ENCODE measurements at places on chromosomes 5 and 9.

- DNase-seq = no peak
Observed at GRCh38 chr5:82982846-82983245, 94.3 kb downstream of the TMEM167A start.

DNA sequence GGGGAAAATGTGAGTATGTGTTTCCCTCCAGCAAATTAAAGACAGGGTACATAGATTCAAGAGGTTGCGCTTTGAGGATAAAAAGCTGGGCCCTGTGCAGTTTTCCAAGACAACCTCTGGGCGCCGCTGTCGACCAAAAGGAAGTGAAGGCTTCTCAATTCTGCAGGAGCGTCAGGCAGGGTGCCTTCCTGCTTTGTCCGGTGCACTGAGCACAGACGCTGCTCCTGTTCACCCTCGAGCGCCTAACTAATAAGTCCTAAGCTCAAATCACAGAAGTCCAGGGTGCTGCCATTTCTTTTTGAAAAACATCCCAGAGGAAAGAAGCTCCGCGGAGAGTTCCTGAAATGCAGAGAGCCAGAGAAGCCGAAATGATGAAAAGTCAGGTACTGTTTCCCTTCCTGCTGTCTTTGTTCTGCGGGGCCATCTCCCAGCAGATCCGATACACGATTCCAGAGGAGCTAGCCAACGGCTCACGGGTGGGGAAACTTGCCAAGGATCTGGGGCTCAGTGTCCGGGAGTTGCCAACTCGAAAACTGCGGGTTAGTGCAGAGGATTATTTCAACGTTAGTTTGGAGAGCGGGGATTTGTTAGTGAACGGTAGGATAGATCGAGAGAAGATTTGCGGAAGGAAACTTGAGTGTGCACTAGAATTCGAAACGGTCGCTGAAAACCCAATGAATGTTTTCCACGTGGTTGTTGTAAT, at the start of gene PCDHGB1:
Gene PCDHGB1, plus strand, starts transcription at position 183 of the 703 bp plus-strand sequence. Its CDS starts 162 bp downstream, at position 345.
- DNase-seq = no peak

GRCh38 chr5:158841481-158842276, 258.0 kb downstream of the EBF1 start:
- DNase-seq = no peak

DNA sequence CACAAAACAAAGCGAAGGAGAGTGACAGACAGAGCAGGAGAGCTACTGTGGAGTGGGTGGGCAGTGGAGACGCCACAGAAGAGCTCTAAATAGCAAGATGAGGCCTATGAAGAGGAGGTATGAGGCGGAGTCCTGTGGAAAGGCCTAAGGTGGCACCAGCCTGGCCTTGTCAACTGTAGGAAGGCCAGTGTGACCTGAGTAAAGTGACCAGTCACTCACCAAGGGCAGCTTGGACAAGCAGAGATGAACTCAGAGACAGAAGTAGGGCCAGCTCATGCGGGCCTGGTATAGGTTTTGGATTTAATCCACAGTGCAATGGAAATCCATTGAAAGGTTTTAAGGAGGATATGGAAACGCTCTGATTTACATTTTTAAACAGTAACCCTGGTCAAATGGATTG, 23.8 kb upstream of the SH3RF2 start:
- no peak for DNase-seq

- no peak for DNase-seq
Observed at GRCh38 chr9:128340691-128341434, 536 bp downstream of the SLC27A4 start.

DNA sequence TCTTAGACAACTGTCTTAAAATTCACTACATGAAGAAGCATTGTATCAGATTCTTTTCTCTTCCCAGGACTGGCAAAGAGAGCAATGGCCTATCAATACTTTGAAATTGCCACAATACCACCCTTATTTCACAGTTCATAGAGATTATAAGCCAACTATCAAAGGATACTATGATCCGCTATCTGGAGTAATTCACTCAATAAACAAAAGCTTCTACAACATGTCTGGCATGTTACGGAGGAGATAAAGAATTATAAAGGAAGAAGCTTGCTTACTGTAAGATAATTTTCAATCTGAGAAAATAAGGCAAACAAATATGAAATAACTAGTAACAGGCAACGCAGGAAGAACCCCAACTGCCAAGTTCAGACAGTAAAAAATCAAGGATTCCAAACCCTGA, 114.8 kb downstream of the GNAQ start:
- no peak for DNase-seq

DNA sequence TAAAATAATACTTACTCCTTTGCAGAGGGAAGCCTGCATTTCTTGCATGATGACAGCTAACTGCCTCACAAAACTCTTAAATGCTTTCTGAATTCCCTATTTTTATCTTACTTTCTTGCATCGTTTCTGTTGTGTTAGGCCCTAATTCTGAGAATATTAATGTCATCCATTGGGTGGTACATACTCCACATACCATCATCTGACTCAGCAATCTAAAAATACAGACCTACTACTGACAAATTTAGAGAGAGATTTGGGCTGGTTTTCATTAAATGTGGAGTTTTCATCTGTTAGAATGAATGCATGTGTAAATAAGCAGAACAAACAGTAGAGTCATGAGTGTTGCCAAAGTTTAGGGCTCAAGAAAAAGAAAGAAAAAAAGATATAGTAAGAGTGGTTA, 26.5 kb upstream of the KCNN2 start:
- no peak for DNase-seq

- no peak for DNase-seq
Observed at GRCh38 chr5:174827558-174827957, 103.2 kb downstream of the MSX2 start.

- no peak for DNase-seq
Observed at GRCh38 chr9:91188719-91189590, 172.8 kb downstream of the AUH start.

DNA sequence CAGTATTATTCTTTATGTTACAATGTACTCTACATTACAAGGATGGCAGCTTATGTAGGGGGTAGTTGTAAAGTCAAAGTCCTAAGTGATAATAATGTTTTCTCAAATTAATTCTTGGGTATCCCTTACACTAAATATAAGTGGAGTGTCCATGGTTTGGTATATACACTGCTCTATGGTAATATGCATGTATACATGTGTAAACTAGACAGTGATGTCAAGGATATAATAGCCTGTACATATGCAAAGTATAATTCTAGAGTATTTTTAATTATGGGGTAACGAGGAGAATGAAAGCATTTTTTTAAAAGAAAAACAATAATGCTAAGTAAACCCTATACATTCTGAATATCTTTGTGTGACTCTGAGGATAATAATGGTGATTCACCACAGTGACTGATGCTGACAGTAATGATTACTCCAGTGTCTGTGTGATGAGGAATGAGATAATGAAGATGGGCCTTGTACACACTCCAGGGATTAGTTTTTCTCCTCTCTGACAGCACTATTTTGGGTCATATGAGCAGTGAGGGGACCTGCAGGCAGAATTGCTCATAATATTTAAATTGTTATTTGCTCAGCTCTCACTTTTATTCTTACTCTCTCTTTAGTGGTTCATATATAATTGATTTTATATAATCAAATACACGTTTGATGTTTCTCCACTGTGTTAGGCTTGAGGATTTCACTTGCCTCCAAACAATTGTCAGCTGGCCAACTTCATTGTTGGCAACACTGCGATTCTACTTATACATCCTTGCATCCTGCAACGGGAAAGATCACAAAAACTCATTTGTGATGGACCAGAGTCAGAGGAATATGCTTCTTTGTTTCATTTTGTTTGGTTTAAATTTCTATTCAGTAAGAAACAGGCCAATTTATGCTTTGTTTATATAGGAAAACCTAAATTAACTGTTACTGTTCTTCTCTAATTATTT, 88.2 kb downstream of the NREP start:
- DNase-seq = no peak
